ENCODE measurements at places on chromosomes 11 and 22.
A peak's percentile ranks its signal among the peaks of the same experiment; 100 is the strongest.

DNA sequence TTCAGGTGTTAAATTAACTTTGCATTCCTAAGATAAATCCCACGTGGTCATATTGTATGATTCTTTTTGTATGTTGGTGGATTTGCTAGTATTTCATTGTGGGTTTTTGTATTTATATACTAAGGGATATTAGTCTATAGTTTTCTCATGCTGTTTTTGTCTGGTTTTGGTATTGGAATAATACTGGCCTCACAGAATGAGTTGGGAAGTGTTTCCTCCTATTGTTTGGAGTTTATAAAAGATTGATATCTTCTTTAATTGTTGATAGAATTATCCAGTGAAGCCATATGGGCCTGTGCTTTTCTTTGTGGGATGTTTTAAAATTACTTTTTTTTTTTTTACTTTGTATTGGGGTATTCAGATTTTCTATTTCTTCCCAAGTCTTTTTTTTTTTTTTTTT lies 59.8 kb downstream of the QSER1 start:
- DNase-seq: no peak

DNA sequence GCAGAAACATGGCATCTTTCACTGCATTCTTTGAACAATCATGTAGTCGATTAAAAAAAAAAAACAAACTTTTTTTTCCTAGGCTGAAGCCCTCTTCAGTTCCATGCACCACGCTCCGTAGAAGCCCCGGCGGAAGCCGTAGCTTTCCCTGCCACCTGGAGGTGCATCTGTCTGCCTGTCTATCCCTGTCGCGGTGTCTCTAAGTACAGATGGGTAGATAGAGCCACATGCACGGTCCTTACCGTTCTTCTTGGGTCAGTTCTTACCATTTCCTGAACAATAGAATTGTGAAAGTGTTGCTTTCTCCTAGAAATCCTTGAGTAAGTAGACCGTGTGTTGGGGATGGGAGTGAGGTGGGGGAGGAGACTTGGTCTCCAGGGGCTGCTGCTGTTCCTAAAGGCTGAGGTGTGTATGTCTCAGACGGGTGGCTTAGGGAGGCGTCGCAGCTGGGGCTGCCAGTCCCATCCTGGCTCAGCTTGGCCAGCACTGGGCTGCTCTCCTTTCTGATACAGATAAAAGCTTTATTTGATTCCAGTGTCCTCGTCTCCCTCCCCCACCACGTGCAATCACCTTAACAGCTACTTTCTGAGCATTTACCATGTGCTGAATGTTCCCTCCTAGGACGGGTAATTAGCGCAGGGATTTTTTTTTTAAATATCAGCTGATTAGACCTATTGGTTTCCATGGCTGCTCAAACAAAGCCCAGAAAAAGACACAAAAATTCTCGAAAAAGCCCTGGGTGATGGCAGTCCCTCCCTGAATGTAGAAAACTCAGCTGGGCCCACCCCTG lies 46.8 kb downstream of the MACROD1 start:
- DNase-seq: no peak

- no peak for DNase-seq
Measured at GRCh38 chr22:20589614-20590476, 82.4 kb downstream of the MED15 start.

GRCh38 chr11:45144126-45145082 lies 2.0 kb upstream of the PRDM11 start:
- no peak for DNase-seq

DNA sequence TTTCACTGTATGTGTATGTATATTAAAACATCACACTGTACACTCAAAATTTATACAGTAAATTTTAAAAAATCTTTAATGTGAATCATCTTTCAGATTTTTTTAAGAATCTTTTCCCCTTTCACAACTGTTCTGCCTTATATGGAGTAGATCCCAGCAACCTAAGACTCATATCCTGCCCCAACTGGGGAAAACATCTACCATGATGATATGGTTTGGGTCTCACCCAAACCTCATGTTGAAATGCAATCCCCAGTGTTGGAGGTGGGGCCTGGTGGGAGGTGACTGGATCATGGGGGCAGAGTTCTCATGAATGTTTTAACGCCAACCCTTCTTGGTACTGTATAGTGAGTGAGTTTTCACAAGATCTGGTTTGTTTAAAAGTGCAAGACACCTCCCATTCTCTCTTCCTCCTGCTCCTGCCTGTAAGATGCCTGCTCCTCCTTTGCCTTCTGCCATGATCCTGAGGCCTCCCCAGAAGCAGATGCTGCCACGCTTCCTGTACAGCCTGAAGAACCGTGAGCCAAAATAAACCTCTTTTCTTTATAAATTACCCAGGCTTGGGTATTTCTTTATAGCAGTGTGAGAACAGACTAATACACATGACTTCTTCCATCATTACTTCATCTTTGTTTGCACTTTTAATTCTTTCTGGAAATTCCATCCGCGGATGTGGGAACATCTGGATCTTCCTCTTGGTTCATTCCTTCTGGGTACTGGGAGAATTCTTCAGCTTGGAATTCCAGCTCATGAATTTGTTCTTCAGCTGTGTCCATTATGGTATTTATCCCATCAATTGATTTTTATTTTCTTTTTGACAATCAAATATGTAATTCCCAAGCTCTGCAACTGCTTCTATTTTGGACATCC lies 36.9 kb downstream of the LINC01488 start:
- no peak for DNase-seq

DNA sequence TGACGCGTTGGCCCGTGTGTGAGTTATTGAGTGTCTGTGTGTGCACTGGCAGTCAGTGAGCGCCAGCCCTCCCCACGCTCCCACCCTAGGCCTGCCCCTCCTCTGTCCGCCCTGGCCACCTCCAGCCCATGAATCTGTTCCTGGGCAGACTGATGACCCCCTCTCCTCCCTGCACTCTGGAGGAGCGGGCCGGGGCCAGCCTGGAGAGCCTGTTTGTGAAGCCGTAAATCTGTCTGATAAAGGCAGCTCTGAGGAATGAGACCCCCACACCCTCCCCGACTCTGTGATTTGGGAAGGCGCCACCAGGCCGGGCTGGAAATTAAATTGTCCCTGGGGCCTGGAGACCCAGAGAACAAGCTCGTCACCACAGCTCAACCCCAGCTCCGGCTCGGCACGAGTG lies 8.6 kb downstream of the TSSC4 start:
- DNase-seq: no peak

DNA sequence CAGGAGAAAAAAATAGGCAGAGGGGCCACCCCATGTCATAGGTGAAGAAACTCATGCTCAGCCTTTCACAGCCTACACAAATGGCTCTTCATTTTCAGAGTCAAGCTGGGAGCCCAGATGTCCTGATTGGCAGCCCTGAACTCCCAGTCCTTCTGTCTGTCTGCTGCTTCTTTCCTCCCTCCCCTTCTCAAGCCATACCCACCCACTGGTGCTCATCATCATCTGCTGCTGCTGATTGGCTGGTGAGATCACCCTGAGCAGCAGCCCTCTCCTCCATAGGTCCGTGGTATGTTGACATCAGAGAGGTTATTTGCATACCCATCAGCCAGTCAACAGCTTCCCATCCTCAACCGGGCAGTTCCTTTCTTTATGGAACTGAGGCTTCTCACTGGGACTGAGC lies 46.1 kb upstream of the PRDM11 start:
- peak; percentile 75 for DNase-seq

DNA sequence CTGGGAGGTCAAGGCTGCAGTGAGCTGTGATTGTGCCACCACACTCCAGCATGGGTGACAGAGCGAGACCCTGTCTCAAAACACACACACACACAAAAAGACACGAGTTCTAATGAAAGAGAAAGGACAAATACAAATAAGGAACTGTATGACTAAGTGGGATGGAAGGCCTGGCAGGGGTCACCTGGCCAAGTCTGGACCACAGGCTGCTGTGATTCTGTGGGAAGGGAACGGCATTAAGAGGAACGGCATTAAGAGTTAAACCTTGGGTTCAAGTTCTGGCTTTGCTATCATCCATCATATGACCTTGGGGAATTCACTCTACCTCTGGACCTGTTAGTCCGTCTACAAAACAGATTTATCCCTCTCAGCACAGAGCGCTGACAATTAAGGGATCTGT lies 47.7 kb downstream of the LRFN4 start:
- no peak for DNase-seq

DNA sequence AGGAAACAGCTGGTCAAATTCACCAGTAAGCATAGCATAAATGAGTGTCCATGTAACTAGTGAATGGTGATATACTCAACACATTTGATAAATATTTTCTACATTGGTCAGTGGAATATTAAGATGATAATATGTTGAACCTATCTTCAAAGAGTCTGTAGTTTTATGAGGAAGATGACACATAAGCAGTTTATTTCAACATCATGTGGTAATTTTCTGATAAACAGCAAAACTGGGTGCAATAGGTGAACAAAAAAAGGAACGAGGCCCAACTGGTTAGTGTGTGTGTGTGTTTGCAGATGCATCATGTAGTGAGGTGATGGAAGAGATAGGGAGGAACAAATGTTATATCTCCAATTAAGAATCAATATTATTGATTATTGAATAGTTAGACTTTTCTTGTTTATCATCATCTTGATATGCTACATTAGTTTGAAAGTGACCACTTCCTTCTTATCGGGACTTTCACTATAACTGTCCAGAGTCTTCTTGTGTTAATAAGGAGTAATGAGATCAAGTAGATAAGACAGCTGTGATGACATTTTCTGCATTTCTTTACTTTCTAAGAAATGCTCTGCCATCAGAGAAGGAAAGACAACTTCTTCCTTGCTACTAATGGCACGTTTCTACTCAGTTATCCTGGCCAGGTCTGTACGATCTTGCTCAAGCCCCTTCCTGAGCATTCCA lies 270.7 kb downstream of the ETS1 start:
- peak; percentile 68 for DNase-seq

DNA sequence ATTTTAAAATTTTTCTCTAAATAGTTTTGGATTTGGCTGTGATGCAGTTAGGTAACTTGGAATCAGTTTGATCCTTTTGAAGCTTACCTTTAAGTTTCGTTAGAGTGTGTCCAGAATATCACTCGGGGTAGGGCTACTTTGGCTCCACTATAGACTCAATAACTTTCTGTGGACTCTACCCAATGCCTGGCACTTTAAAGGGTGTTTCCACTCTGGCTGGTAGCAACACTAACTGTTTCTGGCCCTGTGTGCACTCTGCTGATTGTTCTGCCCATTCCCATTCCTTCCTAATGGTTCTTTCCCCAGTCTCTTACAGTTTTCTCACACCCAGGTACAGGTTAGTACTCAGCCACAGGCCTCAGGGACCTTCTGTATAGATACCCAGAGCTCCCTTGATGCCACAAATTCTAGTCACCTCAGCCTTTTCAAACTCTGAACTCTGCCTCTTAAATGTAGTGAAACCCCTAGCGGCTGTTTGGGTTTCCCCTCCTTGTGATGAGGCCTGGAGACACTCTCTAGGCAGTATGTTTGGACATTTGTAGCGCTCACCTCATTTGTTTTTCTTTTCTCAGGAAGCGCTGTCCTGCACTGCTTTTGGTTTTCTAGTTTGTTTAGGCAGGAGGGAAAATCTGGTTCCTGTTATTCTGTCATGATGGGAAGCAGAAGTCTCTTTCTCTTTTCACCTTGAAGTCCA lies 16.8 kb downstream of the CUL5 start:
- no peak for DNase-seq

- no peak for DNase-seq
Measured at GRCh38 chr22:46575911-46576555, 38.6 kb upstream of the CELSR1 start.

- DNase-seq: peak; percentile 28
Measured at GRCh38 chr11:113952588-113952987, 22.3 kb upstream of the HTR3A start.

GRCh38 chr11:130776061-130776419 lies 140.2 kb downstream of the SNX19 start:
- DNase-seq: no peak

DNA sequence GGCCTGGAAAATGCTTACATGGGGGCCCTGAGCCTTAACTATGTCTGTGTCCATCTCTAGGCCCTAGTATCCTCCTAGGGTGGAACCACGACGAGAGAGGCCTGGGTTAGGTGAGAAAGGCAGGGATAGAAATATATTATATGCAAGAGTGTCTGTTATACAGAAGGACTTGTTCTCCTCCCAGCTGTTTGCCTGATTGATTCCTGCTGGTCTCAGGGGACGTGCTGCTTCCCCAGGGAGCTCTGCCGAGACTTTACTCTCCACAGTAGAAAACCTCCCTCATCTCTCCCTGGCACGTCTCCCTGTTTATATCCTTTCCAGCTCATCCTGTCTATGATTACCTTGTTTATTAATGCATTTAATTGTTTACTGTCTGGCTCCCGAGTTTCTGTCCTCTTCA lies 132.6 kb downstream of the MIAT start:
- DNase-seq: no peak

DNA sequence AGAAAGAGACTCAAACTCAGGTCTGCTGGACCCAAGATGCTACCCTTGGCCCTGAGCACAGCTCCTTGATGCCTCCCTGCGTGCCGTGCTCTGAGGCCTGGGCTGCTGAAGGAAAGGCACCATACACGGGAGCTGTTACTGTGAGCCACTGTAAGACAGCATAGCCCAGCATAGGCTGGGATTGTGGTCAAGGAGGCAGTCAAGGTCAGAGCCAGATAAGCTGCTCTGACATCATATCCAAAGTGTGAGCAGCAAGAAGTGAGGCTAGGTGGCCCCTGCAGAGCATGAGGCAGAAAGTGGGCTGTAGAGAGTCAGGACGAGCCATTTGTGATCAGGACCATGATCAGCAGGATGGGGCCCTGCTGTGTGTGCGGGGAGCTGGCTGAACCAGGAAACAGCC lies 7.7 kb downstream of the SLC22A8 start:
- peak; percentile 11 for DNase-seq

DNA sequence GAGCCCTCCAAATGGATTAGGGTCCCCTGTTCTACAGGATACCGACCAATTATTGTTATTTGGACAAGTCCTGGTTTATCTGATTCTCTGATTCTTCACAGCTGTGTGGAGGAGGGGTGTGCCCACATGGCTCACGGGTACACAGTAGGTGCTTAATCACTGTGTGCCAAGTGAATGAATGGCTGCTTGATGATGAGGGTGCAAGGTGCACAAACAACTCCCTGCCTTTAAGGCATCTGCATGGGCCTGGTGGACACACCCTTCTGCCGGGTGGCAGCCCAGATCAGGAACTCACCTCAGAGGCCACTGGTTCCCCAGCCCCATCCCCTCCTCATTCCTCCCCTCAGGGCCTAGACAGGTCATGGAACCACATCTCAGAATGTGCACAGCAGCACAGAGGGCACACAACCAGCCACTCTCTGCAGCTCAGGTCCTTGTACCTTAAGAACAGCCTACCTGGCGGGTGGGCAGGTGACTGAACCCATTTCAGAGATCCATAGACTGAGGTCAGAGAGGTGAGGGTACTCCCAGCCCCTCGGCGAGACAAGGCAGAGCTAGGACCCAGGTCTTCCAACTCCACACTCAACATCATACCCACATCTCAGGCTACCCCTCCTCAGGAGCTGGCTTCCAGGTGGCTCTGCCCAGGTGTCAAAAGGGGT lies 50.3 kb downstream of the SHANK2 start:
- DNase-seq: no peak

GRCh38 chr11:48019217-48019584 lies 38.8 kb downstream of the PTPRJ start:
- DNase-seq: no peak

Measured in hematopoietic multipotent progenitor cell treated with erythropoietin and hydrocortisone succinate and interleukin-3 and kit ligand, for 4 days (in vitro differentiated cells).